ENCODE measurements at places on chromosomes 11 and 22. TPM values are rescaled to one million over a fixed set of nuclear protein-coding genes. Genes with fewer than 3 reads are reported as not detected.

GRCh38 chr11:80034801-80035200 is 594.0 kb upstream of the TENM4 start:
- no peak for DNase-seq

GRCh38 chr22:45335854-45336522 is 26.3 kb downstream of the FAM118A start:
- DNase-seq: no peak

SMIM38 gene
- 2.2 TPM for total RNA-seq

DNA sequence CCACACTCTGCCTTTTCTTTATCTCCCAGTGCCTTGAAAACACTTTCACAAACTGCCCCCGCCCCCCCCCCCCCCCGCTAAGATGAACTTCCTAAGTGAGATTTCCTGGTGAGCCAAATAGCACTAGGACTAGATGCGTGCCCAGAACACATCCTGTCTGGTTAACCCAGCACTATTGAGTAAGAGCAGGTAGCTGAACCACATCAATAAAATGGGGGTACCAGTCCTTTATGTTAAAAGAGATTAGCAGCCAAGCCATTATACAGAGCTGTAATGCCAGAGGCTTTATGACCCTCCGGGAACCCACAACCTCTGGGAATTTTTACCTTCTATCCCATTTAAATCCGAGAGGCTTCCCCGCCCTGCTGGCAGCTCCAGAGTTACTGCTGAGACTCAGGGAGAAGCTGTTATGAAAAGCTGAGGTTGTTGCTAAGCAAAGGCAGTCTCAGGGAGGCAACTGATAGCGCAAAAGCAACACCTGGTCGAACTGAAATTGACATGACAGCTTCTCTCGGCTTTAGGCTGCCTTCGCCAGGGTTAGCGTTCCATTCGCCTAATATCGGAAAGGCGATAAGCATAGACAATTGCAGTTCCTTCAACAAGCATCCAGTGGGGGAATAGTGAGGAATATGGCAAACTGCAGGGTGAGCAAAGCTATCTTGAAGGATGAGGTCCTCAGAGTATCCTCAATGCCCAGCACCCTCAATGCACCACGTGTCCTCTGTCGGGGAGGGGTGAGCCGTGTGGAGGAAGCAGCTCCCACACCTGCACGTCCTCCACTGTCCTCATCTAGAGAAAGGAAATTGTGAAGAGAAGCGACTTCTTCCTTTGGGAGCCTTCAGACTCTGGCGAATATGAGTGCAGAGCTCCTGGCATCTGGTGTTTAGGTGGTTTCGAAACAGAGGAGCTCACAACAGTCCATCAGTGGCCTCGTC is 977.0 kb downstream of the NTM start:
- no peak for DNase-seq

DNA sequence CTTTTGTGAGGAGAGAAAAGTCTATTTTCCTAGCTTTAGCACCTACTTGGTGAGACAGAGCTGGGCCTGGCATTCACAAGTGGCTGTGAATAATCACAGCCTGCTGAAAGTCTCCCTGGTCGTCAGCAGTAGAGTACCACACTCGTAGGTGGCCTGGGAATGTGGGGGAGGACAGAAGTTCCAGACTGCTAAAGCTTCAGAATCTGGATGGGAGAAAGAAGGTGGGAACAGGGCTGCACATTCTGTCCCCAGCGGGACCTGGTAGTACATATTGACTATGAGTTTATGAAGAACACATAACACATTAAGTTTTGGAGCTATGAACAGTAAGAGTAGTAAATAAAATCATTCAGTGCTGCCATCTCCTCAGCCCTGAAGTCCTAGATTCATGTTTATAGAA is 19.0 kb upstream of the LIMK2 start:
- DNase-seq: no peak

DNA sequence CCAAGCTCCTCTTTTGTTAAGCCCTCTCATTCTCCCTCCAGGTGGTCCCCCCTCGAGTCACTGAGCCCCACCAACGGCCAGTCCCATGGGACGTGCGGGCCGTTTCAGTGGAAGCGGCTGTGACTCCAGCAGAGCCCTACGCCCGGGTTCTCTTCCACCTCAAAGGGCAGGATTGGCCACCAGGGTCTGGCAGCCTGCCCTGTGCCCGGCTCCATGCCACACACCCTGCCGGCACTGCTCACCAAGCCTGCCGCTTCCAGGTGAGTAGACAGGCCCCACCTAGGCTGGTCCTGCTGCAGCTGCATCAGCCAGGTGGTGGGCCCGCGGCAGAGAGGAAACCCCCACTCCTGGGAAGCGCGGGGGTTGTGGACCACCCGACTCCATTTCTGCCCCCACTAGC is 3.3 kb downstream of the TMEM132A start:
- DNase-seq: no peak

- no peak for DNase-seq
Observed at GRCh38 chr22:49771266-49772065, 56.2 kb downstream of the BRD1 start.

DNA sequence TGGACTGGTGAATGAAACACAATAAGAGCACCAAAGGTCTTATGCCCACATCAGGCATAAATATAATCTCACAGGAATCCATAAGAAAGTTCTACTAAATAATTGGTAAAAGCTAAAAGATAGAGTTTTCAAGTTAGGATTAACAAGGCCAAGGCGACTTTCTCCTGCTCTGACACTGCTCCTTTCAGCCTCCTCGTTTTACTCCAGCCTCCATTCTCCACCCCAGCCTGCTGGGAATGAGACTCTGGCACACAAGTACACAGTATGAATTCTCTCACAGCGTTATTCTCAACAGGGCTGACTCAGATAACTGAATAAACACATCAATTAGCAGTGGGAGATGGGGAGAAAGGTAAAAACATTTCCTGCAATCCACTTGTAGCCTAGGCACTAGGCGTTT is 94.9 kb downstream of the APOL5 start:
- DNase-seq: no peak

GRCh38 chr22:42635531-42635930 is 4.9 kb downstream of the ATP5MGL start:
- DNase-seq: no peak

Measured in sciatic nerve (tissue), 2 donors.